GM12864 (cell line): ENCODE measurements at places on chromosomes 16 and 17.

- DNase-seq: no peak
Measured at GRCh38 chr16:81542609-81543570, 98.3 kb downstream of the CMIP start.

GRCh38 chr16:11431915-11432465, 86.7 kb downstream of the RMI2 start:
- DNase-seq: no peak

DNA sequence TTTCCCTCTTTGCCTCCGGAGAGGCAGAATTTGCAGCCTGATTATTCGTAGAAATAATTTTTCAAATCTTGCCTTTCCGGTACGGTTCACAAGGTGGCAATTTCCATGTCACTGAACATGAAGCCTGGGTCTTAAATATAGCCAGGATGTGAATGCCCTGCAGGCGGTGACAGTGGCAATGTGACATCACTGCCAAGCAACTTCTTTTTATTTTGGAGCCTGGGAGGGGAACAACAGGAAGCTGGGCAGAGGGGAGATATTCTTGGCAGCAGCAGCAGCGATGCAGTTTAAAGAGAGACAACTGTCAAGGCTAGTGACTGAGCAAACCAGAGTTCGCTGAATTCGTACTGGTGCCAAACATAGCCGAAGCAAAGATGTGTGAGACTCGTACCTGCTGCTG, 171.1 kb downstream of the SNX29 start:
- no peak for DNase-seq

- DNase-seq: no peak
Measured at GRCh38 chr16:10514369-10515055, 65.9 kb downstream of the EMP2 start.

DNA sequence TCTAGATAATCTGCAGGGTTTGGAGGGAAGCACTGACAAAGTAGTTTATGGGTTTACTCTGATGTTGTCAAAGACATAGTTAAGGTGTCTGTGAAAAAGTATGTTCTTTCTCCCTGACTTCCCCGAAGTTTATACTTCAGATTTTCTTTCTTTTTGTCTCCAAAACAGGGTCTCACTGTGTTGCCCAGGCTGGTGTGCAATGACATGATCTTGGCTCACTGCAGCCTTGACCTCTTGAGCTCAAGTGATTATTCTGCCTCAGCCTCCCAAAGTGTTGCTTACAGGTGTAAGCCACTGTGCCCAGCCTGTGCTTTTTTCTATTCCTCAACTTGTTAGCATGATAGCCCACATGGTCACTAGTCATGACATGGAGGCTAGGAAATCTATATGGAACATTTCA, 20.9 kb downstream of the SF3B3 start:
- DNase-seq: no peak

DNA sequence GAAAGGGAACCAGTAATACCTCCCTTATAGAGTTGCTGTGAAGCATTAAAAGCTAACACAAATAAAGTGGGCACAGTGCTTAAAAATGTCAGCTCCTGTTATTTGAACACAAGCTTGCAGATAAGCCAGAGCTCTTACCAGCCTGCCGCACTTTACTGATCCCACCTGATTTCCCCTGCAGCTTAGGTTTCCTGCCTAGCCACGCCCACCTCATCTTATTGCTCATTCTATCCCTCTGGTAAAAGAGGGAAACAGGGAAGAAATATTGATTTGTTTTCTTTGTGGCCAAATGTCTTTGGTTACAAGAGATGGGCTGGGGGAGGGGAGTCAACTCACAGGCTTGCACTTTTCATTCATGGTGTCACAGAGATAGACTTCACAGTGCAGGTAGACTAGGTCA, 9.6 kb upstream of the GP2 start:
- DNase-seq: no peak

GRCh38 chr17:57633236-57633635, 111.9 kb downstream of the CCDC182 start:
- DNase-seq: no peak

- DNase-seq: no peak
Measured at GRCh38 chr16:47574091-47575054, 113.2 kb downstream of the PHKB start.

- no peak for DNase-seq
Measured at GRCh38 chr17:19642373-19642893, 6.1 kb upstream of the ALDH3A2 start.

- no peak for DNase-seq
Measured at GRCh38 chr17:74987909-74988711, 678 bp downstream of the CDR2L start.

DNA sequence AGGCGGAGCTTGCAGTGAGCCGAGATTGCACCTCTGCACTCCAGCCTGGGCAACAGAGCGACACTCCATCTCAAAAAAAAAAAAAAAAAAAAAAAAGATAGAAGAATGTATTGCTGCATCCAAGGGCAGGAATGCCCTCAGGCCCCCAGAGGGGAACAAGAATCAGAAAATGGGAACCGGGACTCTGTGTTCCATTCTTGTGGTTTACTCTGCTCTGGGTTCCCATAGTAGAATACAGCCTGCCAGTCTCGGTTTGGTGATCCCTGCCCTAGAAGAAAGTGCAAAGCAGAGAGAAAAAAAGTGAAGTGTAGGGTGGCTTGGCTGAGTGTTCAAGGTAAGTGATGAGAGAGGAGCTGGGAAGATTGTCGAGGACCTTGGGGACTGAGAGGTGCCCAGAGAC, 27.4 kb upstream of the KDM6B start:
- DNase-seq: no peak

- DNase-seq: no peak
Measured at GRCh38 chr17:61066062-61066461, 333.6 kb upstream of the TBX2 start.

- no peak for DNase-seq
Measured at GRCh38 chr17:64385187-64386083, 5.2 kb downstream of the PECAM1 start.

DNA sequence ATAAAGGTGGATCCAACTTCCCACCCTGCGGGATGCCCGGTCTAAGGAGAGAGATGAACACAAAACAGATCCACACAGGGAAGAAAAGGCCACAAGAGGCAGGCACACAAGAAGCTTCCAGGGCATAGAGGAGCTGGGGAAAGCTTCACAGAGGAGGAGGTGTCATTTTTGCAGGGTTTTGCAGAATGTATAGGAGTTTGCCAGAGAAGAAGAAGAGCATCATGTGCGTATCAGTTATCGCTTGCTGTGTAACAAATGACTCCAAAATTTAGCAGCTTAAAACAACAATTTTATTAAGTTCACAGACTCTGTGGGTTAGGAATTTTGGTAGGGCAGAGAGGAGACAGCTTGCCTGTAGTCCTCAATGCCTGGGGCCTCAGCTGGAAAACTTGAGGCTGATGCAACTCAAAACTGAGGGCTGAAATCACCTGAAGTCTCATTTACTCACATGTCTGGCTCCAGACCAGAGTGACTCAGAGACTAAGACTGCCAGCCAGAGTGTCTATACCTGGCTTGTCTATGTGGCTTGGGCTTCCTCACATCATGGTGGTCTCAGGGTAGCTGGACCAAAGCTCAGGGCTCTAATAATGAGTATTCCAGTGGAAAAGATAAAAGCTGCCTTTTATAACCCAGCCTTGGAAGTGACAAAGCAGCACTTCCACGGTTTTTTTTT, 33.9 kb upstream of the ZNF423 start:
- DNase-seq: no peak

- no peak for DNase-seq
Measured at GRCh38 chr16:66926171-66926947, 1.0 kb upstream of the RRAD start.

DNA sequence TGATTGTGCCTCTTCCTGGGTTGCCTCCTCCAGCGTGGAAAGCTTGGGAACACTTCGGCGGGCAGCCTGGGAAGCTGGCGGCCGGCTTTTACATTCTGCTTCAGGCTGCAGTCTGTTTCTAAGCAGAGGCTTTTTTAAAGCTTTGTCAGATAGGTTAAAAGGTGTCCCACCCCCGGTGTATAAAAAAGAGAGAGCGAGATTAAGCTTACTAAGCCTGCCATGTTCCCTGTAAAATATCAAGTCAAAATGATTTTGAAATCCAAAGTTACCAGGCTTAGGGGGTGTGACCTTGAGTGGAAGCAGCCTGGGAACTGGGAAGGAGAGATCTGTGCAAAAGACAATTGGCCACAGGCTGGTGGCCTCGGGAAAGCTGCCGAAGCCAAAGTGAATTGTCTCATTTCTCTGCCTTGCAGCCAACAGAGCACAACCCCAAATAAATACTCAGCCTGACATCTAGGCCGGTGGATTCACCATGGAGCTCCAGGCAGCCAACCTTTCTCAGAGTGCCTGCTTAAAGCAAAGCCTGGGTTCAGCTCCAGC, 254.5 kb downstream of the FTO start:
- no peak for DNase-seq

- DNase-seq: no peak
Measured at GRCh38 chr17:37787055-37787757, 42.3 kb upstream of the HNF1B start.

DNA sequence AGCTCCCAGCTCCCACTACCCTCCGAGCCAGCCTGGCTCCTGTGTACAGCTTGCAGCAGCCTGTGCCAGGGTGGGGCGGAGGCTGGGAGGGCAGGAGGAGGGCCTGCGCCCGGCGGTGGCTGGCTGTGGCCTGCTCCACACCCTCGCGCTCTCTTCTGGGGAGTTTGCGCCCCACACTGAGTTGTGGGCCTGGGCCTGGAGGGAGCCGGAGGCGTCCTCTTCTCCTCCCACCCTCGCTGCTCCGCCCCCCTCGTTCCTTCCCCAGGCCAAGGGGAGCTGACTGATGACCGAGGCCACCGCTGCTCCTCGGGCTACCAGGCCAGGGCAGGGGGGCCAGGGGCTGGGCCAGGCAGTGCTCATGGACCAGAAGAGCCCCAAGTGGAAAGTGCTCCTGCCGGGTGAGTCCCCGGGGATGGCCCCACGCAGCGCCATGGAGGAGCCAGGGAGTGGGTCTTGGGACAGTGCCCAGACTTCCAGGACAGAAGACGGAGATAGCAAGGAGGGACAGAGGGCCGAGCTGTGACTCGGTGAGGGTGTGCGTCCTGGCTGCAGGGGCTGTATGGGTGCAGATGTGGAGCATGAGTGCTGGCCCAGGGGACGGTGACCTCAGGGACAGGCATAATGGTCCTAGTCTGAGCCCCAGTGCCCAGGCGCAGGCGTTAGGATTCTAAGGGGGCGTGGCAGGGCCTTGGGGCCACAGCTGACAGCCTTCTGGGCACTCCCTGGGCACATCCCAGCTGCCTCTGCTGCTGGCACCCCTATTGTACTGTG, 242.1 kb upstream of the GSE1 start:
- DNase-seq: no peak

- DNase-seq: peak; percentile 36
Measured at GRCh38 chr16:1492923-1493745, at the start of gene TELO2. Gene TELO2, plus strand, starts transcription at chr16:1493360. Its CDS starts 922 bp downstream, at chr16:1494282.

DNA sequence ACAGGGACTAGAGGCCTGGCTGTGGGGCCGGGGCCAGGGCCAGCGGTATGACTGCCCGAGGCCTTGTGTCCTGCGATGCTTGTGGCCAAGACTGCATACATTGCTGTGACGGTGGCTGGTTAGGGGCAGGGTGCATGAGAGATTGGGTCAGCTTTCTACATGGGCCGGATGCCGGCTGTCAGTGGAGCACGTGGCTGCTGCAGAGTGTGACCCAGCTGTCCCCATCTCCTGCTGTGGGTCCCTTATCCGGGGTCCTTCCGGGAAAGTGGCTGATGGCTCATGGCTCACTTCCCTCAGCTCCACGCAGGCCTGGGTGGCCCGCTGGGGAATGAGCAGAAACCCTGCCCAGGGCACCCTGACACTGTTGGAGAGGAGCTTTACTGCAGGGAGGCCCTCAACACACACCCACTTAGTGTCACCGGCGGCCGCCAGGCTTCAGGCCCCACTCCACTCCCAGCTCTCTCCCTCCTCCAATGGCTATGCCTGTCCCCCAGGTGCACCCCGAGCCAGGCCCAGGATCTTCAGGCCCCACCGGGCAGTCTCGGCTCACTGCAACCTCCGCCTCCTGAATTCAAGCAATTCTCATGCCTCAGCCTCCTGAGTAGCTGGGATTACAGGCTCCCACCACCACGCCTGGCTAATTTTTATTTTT, 808 bp upstream of the RGS11 start:
- no peak for DNase-seq

DNA sequence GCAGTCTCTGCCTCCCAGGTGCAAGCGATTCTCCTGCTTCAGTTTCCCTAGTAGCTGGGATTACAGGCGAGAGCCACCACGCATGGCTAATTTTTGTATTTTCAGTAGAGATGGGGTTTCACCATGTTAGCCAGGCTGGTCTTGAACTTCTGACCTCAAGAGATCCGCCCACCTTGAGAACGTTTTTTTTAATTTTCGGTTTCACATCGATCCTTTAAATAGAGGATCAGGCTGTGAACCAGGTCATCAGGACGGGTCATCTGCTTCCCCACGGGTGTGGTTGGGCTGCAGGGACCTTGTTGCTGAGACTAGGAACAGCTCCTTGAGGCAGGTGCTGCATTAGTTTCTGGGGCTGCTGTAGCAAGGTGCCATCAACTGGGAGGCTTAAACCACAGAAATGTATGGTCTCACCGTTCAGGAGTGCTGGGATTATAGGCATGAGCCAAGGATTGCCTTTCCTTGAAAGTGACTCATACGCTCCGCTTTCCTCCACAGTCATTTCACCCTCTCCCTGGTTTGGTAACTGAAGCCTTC, 7.9 kb upstream of the NAGPA start:
- DNase-seq: peak; percentile 77

DNA sequence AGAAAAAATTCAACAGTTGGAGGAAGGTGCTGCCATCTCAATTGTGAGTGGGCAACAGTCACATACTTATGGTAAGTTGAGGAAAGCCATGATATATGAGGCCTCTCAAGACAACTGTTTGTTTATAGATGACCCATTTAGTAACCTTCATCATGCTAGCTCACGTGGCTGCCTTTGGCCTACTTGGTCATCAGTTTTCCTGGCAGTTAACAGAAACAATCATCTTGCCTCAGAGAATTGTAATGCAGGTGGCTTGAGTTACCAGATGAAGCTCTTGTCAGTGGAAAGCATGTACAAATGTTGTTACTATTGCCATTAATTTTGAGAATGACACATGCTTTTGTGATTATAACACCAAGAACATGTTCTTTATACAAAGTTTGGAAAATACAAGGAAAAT, 14.7 kb downstream of the TPPP3 start:
- DNase-seq: no peak

DNA sequence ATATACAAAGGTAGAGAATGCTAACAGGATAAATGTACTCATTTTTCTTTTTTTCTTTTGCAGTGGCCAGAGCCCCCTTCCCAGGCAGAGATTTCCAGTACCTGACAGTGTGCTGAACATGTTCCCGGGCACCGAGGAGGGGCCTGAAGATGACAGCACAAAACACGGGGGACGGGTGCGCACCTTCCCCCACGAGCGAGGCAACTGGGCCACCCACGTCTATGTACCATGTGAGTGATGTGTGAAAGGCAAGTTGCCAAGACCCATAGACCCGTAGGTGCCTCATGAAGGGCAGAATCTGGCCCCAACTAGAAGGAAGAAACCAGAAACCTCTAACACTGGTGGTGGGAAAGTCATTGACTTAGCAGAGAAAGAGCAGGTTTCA, 1.2 kb downstream of the USB1 start:
- no peak for DNase-seq

- no peak for DNase-seq
Measured at GRCh38 chr17:18862011-18862410, 4.1 kb downstream of the PRPSAP2 start.
